ENCODE measurements at places on chromosomes 4 and X.

DNA sequence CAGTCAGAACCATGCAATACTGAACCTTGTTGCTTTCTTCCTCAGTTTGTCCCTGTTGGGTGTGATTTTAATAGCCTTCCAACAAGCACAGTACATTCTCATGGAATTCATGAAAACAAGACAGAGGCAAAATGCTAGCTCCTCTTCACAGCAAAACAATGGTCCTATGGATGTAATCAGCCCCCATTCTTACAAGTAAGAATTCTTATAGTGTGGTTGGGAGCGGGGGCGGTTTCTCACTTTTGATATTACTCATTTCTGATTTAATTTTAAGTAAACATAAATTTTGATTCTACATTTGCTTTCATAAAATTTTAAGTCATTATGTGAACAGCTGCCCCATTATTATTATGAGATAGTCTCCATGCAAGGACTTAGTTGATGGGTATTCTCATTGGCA, 80.8 kb upstream of the TLR2 start:
- DNase-seq, result no peak

GRCh38 chr4:43234626-43235415, 342.3 kb downstream of the GRXCR1 start:
- DNase-seq, result no peak

- DNase-seq, result no peak
Observed at GRCh38 chr4:142615324-142615665, 230.8 kb downstream of the INPP4B start.

GRCh38 chr4:39051492-39051891, 10.5 kb upstream of the KLHL5 start:
- no peak for DNase-seq

DNA sequence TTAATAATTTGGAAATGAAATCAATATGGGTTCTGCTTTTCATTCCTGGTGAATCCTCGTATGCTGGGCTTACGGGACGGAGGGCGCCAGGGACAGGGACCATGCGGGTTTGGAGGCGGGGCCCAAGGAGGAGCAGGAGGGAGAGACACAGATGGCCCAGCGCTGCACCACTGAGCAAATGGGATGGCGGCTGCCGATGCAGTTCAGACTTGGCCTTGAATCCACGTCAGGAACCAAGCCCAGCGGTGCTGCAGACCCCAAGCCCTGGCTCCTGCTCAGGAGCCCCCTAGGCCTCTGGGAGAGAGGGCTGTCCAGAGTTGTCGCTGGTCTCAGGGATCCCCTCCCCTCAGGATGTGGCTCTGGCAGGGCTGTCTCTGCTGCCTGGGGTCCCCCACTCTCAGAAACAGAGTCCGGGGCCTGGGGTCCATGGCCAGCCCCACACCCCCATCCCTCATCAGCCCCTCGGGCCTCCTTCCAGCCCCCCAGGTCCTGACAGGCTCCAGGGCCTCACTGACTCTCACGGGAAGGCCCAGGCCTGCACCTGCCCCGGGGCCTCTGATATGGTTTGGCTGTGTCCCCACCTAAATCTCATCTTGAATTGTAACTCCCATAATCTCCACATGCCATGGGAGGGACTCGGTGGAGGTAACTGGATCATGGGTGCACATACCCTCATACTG, 75.2 kb downstream of the FAM53A start:
- no peak for DNase-seq

DNA sequence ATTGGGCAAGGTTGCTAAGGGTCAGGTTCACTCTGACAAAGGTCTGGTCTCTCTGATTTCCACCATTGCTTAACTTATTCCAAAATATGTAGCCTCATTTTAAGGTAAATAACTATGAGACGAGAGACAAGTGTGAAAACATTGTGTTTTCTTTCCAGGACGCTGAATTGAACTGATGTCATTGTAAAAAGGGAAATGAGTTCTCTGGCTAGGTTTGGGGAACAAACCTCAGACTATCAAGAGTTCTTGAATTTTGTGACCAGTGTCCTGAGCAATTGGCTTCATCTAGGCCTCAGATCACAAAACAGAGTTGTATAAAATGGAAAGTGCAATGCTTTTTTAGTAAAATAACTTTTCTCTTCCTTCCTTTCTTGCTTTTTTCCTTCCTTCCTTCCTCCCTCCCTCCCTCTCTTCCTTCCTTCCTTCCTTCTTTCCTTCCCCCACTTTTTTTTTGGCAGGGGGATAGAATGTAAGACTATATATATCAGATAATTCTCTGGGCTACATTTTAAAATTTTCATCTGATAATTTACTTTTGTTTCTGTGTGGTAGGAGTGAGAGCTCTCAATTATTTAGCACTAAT, 30.8 kb upstream of the CXCL8 start:
- DNase-seq, result no peak

- DNase-seq, result no peak
Observed at GRCh38 chr4:99855678-99856077, 38.5 kb downstream of the LAMTOR3 start.

DNA sequence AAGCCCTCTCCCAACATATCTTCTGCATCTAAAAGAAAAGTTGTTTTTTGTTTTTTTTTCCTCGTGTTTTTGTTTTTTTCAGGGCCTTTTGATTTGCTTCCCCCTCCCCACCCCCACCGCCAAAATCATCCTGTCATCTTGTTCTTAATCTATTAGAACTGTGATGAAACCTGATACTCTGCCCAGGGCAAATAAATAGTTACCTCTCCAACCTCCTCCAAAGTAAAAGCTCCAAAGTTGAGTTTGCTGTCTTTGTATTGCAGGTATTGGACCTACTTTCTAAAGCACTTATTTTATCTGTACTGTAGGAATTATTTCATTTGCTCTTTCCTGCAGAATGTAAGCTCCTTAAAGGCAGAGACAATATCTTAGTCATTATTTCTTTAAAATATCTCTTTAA, 172.9 kb downstream of the SOWAHB start:
- DNase-seq, result no peak

DNA sequence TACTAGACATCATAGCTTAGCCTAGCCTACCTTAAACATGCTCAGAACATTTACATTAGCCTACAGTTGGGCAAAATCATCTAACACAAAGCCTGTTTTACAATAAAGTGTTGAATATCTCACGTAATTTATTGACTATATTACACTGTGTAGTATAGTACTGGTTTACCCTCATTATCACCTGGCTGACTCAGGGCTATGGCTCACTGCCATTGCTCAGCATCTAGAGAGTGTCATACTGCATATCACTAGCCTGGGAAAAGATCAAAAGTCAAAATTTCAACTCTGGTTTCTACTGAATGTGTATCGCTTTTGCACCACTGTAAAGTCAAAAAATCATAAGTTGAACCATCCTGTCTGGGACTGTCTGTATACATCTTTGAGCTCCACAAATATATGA, 78.6 kb downstream of the CEP44 start:
- no peak for DNase-seq

GRCh38 chrX:19377799-19378198, 34.1 kb downstream of the PDHA1 start:
- no peak for DNase-seq

Measured in AG04450 (cell line).